Anterior cingulate cortex (tissue), 58 donors: ENCODE measurements at places on chromosomes 12 and 14.

- DNase-seq: no peak
Measured at GRCh38 chr14:82046512-82047226, 513.0 kb upstream of the SEL1L start.

DNA sequence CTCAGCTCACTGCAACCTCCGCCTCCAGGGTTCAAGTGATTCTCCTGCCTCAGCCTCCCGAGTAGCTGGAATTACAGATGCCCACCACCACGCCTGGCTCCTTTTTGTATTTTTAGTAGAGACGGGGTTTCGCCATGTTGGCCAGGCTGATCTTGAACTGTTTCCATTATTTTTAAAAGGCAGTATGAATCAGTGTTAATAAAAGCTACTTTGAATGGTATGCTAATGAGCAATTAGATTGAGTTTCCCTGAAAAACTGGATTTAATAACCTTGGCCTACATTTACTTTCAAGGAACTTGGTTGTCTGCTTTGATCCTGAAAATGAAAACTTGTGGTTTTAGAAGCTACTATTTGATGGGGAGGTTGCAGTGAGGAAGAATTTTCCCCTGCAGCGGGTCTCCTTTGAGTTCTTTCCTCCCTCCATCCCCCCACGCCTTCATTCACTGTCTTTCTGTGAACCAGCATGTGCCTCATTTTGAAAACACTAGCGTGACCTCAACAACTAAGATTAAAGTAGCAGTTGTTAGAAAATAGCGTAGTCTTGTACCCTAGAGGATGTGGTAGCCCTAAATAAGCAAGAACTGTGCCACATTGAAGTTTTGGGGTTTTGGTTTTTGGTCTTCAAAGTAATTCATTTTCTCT, 17.8 kb upstream of the RPS6KA5 start:
- DNase-seq: no peak

- no peak for DNase-seq
Measured at GRCh38 chr12:62268956-62269355, 8.8 kb downstream of the USP15 start.

- no peak for DNase-seq
Measured at GRCh38 chr12:109359131-109359690, 11.5 kb downstream of the MYO1H start.

GRCh38 chr12:16881986-16882570, 276.1 kb upstream of the LMO3 start:
- no peak for DNase-seq

DNA sequence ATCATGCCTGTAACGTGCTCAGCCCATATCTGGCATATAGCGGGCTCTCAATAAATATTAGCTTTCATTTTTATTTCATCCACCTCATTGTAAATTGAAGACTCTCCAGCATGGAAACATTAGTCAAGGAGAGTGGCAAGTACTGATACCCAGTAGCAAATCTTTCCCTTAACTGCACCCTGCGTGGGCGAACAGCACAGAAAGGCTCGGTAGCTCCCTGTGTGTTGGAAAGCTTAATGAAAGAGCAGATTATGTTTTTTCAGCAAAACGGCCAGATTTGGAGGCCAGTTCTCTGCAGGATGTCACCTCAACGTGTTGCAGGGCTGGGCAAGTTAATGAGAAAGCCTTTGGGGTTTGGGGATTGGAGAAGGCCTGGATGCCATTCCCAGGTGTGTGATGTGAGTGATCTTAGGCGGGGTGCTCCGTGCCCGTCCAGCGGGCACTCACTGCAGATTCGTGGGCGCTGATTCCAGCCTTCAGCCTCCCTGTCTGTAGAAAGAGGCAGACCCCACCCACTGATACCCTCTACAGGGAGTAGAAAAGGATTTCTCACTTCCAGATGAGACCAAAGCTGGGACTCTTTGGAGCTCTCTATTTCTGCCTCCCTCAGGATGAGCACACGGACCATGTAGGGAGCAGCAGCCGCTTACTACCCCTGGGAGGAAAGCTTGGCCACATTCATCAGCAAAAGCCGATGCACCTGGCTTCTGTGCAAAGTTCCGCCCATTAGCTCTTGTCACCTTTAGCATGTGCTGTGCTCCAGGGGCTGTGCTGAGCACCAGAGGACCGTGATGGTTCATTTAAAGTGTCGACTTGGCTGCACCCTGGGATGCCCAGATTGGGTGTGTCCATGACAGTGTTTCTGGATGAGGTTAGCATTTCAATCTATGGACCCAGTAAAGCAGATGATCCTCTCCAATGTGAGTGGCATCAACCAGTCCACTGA, 29.1 kb downstream of the C14orf132 start:
- DNase-seq: no peak

DNA sequence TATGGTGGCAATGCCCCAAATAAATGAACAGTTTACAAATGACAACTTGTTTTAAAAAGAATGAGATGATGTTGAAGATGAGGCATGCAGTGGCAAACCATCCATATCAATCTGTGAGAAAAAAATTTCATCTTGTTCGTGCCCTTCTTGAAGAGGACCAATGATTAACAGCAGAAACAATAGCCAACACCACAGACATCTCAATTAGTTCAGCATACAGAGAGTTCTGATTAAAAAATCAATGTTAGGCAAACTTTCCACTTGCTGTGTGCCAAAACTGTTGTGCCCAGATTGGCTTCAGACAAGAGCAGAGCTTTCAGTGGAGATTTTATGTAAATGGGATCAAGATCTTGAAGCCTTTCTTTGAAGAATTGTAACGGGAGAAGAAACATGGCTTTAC, 329.9 kb downstream of the BMP4 start:
- no peak for DNase-seq

DNA sequence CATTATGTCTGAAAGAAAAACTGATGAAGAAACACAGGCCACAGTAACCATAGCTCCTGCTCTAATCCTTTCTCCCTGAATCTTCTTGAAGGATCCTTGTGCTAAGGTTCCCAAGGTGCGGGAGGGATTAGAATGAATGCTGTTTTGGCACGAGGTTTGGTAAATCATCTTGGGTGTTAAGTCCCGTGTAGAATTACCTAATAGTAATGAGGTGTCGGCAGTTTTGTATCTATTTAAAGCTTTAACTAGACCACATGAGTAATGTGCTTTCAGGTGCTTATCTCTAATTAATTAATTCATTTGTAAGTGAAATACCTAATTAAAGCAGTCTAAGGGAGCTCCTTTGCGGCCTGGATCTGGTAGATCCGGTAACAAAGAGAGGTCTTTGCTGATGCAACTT, 53.9 kb downstream of the GNG2 start:
- DNase-seq: no peak

GRCh38 chr12:19440916-19441315, 1.6 kb downstream of the AEBP2 start:
- DNase-seq: no peak

- DNase-seq: no peak
Measured at GRCh38 chr12:19880721-19881120, 441.4 kb downstream of the AEBP2 start.

DNA sequence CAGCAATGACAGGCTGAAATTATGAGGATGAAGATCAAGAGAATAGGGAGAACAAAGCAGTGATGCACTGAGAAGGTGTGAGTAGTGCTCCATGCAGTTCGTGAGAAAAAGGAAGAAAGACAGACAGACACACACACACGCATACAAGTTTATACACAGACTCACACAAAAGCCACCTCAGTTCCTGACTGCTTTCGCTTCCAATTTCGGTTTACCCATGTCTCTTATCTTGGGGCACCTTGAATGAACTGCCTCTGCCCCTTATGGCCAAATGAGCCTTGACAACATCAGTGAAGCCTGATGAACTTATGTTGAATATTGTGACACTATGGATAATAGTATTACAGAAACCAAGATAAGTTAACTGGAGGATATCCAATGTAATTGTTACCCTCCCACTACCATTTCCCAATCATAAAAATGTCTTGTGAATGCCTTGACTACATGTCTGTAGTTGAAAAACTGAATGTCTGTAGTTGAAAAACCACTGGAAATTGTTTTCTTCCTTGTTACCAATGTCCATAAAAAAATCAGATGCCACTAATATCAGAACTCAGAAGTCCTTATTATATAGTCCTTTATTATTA, 380.4 kb upstream of the DDHD1 start:
- no peak for DNase-seq

DNA sequence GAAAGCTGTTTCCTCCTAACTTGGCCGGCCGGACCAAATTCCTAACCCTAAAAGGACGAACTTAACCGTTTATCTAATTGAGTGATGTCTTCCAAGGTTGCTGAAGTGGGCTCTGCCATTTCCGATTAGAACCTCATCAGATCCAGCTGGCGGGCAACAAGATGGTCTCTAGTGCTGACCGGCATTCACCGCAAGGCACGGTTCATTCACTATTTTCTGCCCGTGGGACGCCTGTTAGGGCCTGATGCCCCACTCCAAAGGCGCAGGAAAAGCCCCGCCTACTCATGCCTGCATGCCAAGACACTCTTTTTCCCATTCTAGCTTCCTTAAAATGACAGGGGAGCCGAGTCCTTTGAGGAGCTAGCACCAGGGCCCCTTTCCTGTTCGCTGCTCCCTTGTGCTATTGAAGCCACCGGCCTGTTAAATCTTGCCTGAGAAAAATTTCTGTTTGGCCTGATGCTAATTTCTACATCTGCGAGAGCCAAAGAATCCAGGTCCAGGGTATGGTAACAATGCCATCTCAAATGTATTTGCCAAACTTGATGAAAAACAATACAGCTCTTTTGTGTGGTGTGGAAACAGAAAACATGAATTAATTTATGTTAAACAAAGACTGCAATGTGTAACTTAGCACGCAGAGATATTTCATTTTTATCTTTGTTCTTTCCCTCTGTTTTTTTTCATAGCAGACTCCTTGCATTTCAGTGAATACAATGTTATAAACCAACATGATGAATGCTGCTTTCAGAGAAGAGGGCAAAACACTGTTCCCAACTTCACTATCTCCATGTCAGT, 1071.2 kb upstream of the USP15 start:
- no peak for DNase-seq

DNA sequence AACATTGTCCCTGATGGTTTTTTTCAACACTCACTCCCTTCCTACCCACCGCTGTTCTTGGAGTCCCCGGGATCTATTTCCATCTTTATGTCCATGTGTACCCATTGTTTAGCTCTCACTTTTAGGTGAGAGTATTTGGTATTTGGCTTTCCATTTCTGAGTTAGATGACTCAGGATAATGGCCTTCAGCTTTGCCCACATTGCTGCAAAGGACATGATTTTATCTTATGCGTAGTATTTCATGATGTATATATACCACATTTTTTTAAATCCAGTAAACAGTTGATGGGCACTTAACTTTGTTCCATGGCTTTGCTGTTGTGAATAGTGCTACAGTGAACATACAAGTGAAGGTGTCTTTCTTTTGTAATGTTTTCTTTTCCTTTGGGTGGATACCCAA, 123.5 kb upstream of the KITLG start:
- no peak for DNase-seq

- no peak for DNase-seq
Measured at GRCh38 chr12:13962699-13963098, 18.7 kb downstream of the GRIN2B start.

- DNase-seq: no peak
Measured at GRCh38 chr12:67991158-67991557, 1.9 kb downstream of the IFNG-AS1 start.

GRCh38 chr12:95004610-95005009, 1.1 kb upstream of the NDUFA12 start:
- no peak for DNase-seq

DNA sequence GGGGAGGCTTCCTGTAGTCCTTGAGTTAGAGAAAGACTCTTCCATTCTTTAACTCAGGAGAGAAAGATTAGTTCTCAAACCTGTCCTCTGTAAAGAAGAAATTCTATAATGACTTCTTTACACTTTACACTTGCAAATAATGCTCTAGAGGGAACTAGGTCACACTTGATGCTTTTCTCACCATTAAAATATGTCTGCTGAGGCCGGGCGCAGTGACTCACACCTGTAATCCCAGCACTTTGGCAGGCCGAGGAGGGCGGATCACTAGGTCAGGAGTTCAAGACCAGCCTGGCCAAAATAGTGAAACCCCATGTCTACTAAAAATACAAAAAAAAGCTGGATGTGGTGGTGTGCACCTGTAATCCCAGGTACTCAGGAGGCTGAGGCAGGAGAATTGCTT, 6.3 kb downstream of the NTN4 start:
- DNase-seq: no peak

GRCh38 chr14:50308363-50308915, 3.6 kb downstream of the L2HGDH start:
- no peak for DNase-seq
